ENCODE measurements at places on chromosomes 2 and 18.

DNA sequence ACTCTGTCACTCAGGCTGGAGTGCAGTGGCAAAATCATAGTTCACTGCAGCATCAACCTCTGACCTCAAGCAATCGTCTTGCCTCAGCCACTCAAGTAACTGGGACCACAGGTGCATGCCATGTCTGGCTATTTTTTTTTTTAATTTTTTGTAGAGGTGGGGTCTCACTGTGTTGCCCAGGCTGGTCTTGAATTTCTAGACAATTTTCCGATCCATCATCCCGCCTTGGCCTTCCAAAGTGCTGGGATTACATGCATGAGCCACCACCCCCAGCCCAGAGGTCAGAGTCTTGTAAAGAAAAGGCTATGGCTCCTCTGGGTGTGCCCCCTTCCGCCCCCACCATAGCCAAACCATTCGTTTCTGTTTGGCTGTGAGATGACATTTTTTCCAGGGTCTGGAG is 13.1 kb upstream of the TMBIM1 start:
- no peak for DNase-seq

- DNase-seq, result no peak
Measured at GRCh38 chr2:147916723-147917122, 71.9 kb downstream of the ACVR2A start.

DNA sequence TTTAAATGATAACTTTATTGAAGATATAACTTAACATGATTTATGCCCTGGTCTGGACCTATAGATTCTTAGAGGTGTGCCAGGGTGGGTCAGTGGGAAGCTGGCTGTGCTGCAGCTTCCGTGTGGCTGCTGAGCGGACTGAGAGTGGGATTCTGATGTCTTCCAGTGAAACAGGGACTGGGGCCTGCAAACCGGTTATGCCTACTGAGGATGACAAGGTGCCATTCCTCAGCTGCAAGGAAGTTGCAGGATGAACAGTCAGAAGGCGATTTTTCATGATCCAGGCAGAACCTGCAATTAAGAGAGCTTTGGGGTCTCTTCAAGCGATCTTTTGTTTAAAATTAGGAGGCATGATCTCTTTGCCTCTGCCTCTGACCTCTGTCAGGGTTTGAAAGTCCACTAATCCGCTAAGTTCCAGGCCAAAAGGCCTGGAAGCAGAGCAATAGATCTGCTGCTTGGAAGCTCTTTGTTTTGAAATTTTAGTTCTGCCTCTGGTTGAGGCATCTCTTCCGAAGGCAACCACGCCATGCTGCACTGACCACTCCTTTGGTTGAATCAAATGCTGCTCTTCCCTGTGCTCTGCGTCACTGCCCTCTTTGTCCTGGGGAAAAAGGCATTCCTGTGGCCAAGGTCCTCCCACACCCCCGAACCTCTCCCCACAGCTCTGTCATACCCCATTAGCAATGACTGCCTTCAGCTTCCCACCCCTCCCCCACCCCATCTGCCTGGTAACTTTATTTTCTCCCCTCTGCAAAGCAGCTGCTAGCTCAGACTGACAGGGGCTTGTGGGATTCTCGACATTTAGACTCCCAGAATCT is 2.0 kb downstream of the TMEM169 start:
- DNase-seq, result no peak

- no peak for DNase-seq
Measured at GRCh38 chr2:128026448-128027277, 1.2 kb downstream of the SAP130 start.

GRCh38 chr18:8719192-8719591 is 13.8 kb downstream of the MTCL1 start:
- no peak for DNase-seq

DNA sequence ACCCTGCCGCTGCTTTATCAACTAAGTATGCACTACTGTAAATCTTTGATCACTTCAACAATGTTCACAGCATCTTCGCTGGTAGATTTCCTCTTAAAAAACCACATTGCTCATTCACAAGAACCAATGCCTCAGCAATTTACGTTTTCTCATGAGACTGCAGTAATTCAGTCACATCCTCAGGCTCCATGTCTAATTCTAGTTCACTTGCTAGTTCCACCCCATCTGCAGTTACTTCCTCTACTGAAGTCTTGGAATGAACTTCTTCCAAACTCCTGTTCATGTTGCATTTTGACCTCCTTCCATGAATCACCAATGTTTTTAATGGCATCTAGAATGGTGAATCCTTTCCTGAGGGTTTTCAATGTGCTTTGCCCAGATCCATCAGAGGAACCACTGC is 35.8 kb downstream of the PRELID3A start:
- DNase-seq, result no peak

GRCh38 chr18:6406910-6407470 is 7.7 kb downstream of the L3MBTL4 start:
- no peak for DNase-seq
